ENCODE measurements at places on chromosomes 2 and 18. TPM values are rescaled to one million over a fixed set of nuclear protein-coding genes. Genes with fewer than 3 reads are reported as not detected.

PER2 gene
- total RNA-seq: 12.9 TPM

WDR33 gene
- total RNA-seq: 82.4 TPM

AFG3L2 gene
- 75.8 TPM for total RNA-seq

FRZB gene
- 1.1 TPM for total RNA-seq

PLGLB1 gene
- 1.2 TPM for total RNA-seq

COL4A4 gene
- 0.92 TPM for total RNA-seq

LYG1 gene
- 0.31 TPM for total RNA-seq

DSEL gene
- 5.3 TPM for total RNA-seq

KCNG2 gene
- 0.15 TPM for total RNA-seq

ARMC9 gene
- 33.8 TPM for total RNA-seq

OR6B2 gene
- not detected for total RNA-seq

RSAD2 gene
- total RNA-seq: not detected

YIPF4 gene
- 26.2 TPM for total RNA-seq

PLEK gene
- total RNA-seq: not detected

RGPD4 gene
- 0.07 TPM for total RNA-seq

PPP4R3B gene
- 37.6 TPM for total RNA-seq

CRYGC gene
- not detected for total RNA-seq

FSHR gene
- total RNA-seq: not detected

CDH2 gene
- total RNA-seq: 36.2 TPM

CEP76 gene
- total RNA-seq: 19.3 TPM

RNF144A gene
- 9.8 TPM for total RNA-seq

CPS1 gene
- 12.4 TPM for total RNA-seq

TMBIM1 gene
- 20.1 TPM for total RNA-seq

COL3A1 gene
- not detected for total RNA-seq

GYPC gene
- total RNA-seq: 14.0 TPM

RBM45 gene
- 13.9 TPM for total RNA-seq

PLCL1 gene
- not detected for total RNA-seq

ABCG5 gene
- not detected for total RNA-seq

CD8A gene
- total RNA-seq: not detected

UGT1A3 gene
- not detected for total RNA-seq

HOXD13 gene
- not detected for total RNA-seq

TTC32 gene
- total RNA-seq: 8.9 TPM

IKZF2 gene
- total RNA-seq: 1.9 TPM

ANKRD62 gene
- total RNA-seq: not detected

KHK gene
- 12.2 TPM for total RNA-seq

CAPN14 gene
- 0.07 TPM for total RNA-seq

CLEC4F gene
- total RNA-seq: not detected

Data from H9 (cell line).